Stimulated activated naive CD4-positive, alpha-beta T cell treated with Interleukin-2 at 50 U/mL for 16 hours (primary cell): ENCODE measurements at places on chromosomes 13 and 19.

GRCh38 chr13:35164324-35164932 is 222.4 kb downstream of the NBEA start:
- DNase-seq = no peak

DNA sequence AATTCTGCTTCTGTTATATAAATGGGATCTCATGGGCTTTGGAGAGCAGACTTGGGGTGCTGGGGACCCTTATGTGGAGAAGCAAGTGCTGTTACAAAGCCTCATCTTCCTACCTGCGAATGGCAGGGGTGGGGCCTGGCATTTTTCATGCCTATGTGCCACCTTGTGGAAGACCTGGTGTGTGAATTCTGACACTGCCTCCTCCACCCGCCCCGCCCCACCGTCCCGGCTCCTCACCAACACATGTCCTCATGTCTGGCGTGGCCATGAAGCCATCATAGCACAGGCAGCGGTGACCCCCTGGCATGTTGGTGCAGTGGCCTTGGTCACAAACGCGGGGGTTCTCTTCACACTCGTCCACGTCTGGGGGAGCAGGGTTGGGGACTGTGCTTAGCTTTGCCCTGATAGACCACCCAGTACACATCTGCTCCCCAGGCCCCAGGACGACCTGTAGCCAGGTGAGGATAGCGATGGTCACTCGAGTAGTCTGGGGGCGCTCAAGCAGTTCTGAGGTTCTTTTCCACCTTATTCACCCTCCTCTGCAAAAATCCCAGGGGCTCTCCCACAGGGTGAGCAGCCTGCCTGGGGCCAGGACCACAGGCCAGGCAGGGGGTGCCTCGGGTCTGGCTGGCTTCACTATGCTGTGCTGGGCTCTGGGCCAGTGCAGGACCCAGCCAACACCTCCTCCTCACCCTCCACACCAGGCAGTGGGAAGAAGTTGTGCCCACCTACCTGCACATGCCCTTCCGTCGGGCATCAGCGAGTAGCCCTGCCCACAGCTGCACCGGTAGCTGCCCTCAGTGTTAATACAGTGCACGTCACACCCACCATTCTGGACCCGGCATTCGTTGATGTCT is 32.7 kb downstream of the FBN3 start:
- DNase-seq = no peak

- DNase-seq = no peak
Observed at GRCh38 chr19:11093689-11094238, 4.5 kb downstream of the LDLR start.

DNA sequence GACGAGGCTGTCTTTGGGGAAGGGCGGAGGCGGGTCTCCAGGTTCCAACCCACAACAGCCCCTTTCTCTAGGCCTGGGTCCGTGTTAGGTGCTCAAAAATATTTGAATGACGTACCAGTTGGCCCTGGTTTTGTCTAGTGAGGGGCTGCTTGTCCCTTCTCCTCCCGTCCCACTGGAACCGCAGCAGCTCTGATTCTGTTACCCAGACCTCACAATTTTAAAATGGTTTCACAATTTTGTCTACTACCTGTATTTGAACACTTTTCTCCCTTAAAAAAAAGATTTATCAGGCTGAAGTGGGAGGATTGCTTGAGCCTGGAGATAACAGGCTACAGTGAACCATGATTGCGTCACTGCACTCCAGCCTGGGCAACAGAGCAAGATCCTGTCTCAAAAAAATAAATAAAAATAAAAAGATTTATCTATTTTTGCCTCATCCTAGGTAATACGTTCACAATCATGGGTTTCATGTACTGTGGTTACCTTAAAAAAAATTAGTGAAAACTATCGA is 1.3 kb upstream of the IRF2BP1 start:
- no peak for DNase-seq

- DNase-seq = no peak
Observed at GRCh38 chr13:111640006-111640405, 319.6 kb downstream of the TEX29 start.

DNA sequence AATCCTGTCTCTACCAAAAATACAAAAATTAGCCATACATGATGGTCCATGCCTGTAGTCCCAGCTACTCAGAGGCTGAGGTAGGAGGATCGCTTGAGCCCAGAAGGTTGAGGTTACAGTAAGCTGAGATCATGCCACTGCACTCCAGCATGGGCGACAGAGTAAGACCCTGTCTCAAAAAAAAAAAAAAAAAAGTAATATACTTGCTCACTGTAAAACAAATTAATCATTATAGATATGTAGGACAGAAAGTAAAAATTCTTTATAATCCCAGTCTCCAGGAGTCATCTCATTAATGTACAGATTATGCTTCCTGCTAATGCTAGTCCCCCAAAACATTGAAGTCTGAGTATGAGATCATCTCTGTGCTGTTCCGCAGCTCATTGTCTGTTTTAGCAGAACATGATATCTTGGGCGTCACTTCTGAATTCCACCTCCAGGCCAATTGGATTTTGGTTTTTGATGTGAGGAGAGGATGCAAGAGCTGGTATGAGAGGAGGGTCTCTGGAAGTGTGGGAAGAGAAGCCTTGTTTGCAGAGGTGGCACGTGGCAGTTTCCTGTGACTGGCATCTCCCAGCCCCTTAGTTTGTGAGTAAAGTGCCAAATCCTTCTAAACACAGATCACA is 75.4 kb upstream of the NPAS1 start:
- DNase-seq = no peak

DNA sequence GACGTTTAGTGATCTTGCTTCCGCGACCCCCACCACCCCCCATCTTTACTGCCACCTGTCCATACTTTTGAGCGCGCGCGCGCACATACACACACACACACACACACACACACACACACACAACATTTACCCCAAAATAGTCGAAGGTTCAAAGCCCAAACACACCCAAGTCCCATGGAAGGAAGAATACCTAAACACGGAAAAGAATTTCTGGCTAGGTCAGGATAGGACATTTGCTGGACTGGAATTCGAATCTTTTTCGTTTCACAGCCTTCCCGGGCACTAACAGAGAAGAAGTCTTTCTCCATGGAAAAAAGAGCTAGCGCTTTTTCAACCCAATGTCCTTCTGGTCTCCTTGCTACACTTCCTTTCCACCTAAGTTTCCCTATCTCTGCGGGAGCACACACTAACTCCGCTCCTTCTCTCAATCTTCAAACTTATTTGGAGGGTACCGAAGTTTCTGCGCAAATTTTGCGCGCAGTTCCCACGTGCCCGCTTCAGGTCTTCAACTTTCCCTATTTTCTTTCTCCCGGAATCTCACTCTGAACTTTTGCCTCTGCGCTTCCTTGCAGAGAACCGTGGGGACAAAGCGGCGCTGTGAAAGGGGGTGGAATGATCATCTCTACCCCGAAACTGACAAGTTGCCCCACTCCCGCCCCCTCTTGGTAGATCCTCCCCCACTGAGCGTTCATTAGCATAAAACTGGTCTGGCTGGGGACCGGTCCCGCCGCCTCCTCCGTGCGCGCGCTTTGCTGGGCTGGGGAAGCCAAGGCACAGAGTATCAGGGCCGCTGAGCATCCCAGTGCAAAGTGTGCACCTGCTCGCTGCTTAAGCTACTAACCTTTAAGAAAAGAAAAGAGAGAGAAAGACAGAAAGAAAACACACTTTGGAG is 2.7 kb downstream of the DACH1 start:
- no peak for DNase-seq

DNA sequence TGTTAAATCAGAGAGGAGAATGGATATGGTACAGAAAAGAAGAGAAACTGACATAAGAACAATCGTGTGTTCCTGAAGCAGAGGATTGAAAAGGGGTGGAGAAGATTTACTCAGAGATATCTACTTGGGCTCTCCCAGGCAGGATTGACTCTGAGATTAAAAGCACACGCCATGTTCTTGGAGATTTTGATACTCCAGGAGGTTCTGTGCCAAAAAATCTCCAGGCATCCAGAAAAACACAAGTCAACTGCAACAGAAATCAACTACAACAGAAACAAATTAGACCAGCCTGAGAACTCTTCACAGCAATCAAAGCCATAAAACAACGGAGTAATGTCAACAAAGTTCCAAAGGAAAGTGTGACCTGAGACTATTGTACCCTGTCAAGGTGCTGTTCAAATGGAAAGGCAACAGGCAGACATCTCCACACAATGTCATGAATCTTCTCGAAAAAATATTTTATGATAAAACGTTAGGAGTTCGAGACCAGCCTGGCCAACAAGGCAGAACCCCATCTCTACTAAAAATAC is 104.2 kb downstream of the UBL3 start:
- DNase-seq = no peak

- DNase-seq = no peak
Observed at GRCh38 chr13:99821741-99822140, 149.8 kb downstream of the ZIC5 start.

DNA sequence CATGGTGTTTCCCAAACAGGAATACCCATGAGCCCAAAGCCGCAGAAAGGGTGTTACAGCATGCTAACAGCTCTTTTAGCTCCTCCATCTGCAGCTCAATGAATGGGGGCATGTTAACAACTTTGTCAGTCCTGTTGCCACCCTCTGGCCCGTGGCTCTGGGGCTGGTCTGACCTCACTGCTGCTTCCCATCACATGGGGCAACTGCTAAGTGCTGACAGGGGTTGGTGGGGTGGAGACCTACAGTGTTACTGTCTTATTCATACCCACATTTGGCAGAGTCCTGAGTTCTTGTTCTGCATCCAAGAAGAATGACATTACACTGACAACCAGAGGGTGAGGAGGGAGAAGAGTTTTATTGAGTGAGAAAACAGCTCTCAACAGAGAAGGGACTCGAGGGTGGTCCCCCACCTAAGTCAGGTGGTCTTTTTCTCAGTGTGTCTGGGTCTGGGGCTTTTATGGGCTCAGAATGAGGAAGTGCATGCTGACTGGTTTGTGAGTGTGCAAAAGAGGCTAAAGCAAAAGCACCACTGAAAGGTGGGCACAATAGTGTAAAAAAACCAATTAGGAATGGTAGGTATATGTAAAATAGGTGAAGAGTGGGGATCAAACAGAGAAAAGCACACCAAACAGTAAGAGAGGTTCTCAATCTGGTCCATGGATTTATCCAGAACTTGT is 1952.0 kb upstream of the PCDH20 start:
- no peak for DNase-seq

- DNase-seq = no peak
Observed at GRCh38 chr13:107964395-107964794, 250.9 kb downstream of the LIG4 start.

DNA sequence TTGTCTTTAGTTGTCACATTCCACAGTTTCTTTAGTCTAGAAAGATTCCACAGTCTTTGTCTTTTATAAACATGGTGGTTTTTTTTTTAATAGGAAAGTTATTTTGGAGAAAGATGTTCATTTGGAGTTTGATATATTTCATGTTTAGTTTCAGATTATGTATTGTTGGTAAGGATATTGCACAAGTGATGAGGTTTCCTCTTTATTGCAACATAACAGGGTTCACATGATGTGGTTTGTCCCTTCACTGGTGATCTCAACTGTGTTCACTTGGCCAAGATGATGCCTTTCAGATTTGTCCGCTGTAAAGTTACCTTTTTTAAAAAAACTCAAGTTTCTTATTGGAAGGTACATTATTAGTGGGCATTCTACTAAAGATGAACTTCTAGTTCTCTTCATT is 3.2 kb downstream of the ZNF230 start:
- no peak for DNase-seq

DNA sequence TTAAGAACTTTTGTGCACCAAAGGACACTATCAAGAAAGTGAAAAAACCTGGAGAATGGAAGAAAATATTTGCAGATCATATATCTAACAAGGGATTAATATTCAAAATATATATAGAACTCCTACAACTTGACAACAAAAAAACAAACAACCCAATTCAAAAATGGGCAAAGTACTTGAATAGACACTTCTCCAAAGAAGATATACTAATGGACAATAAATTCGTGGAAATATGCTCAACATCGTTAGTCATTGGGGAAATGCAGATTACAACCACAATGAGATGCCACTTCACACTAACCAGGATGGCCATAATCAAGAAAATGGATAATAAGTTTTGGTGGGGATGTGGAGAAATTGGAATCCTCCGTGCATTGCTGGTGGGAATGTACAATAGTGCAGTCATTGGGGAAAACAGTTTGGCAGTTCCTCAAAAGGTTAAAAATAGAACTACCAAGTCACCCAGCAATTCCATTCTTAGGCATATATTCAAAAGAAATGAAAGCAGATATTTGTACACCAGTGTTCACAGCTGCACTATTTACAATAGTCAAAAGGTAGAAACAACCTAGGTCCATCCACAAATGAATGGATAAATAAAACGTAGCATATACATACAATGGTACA is 2.2 kb upstream of the LSR start:
- DNase-seq = no peak

- peak; percentile 50 for DNase-seq
Observed at GRCh38 chr13:98480915-98481877, 95.7 kb downstream of the STK24 start.

GRCh38 chr19:6813659-6814058 is 41.2 kb downstream of the VAV1 start:
- DNase-seq = no peak

GRCh38 chr13:42885325-42885724 is 103.9 kb downstream of the FAM216B start:
- no peak for DNase-seq

- DNase-seq = no peak
Observed at GRCh38 chr19:39196860-39197562, at the start of gene NCCRP1. NCCRP1 (plus strand) TSS chr19:39196964; CDS start chr19:39196983, 19 bp downstream.

- DNase-seq = no peak
Observed at GRCh38 chr19:40960062-40960685, 30.9 kb upstream of the CYP2B6 start.
